Stimulated activated CD4-positive, alpha-beta T cell treated with anti-CD3 and anti-CD28 coated beads, Interleukin-1b, Interleukin-23, amount 100 ng/mL, for 4 hours (primary cell): ENCODE measurements at places on chromosomes 5 and 9.

GRCh38 chr9:33136721-33137670 is 30.1 kb downstream of the B4GALT1 start:
- no peak for DNase-seq

- DNase-seq: no peak
Measured at GRCh38 chr9:100999906-101000544, 28.5 kb upstream of the PLPPR1 start.

GRCh38 chr5:124263680-124264491 is 482.6 kb downstream of the ZNF608 start:
- DNase-seq: no peak

DNA sequence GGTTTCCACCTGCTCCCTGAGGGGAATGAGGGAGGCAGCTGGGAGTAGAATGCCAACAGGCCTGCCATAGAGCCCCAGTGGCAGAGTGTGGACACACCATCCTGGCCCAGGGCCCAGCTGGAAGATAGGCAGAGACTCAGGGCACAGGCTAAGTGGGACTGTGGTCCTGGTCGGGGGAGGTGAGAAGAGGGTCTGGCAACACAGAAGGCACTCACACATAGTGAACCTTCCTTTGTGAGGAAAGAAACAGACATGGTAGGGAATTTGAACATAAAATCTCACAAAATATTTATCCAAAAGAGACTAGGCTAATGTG is 41.2 kb downstream of the WDR36 start:
- no peak for DNase-seq

DNA sequence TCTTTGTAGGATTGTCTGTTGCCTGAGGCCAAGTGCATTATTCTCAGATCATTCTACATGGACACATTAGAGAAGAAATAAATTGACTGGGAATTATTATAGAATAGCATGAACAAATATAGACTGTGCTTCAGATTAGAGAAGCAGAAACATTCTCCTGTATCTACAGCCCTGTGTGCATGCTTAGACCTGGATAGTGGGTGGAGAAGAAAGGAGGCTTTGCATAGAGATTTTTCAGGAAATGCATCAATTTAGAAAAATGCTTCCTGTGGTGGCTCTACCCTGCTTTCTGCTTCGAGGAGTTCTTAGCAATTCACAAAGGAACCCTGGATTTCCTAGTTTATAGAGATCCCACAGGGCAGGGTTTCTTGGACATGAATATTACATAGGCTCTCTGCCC is 66.7 kb downstream of the IRX1 start:
- no peak for DNase-seq

DNA sequence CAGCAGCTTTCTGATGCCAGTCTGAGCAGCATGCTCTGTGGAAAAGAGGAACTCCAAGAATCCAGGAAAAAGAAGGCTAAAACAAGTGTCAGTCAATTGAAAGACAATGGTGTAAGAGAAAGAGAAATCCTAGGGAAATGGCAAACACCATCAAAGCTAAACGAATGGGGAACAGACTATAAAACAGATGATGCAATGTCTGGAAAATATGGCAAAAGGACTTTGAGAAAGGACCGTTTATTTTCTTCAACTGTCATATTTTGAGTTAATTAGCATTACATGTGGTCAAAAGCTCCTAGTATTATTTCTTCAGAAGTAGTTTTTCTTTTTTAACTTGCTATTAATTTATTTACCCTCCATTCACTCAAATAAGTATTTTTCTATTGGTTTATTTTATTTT is 465.2 kb downstream of the LRRC70 start:
- DNase-seq: no peak

DNA sequence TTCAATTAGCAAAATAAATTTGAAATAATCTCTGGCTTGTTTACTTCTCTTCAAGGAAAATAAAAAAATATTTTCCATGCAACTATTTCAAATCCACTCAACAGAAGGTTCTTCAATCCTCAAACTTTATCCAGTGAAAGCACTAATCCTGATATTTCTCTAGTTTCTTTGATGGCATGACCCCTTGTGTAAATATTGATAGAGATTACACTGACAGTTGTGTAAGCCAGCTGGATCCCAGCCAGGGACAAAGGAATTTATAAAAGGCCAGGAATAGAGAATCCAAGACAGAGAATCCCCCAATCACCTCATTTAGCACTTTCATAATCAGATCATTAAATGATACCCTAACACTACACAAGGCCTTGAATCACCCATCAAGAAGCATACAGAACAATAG is 135.2 kb downstream of the GNA14 start:
- no peak for DNase-seq

DNA sequence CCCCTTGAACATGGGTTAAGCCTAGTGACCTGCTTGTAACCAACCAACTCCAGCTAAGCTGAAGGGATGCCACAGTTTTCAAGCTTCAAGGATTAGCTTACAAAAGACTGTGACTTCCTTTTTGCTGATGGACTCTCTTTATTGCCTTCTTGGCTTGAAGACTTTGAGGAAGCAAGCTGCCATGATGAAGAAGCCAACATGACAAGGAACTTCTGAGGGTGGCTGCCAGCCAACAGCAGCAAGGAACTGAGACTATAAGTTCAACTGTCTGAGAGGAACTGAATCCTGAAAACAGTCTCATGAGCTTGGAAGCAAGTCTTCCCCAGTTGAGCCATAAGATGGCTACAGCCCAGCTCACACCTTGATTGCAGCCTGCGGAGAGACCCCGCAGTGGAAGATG is 116.1 kb upstream of the TAF11L2 start:
- no peak for DNase-seq

DNA sequence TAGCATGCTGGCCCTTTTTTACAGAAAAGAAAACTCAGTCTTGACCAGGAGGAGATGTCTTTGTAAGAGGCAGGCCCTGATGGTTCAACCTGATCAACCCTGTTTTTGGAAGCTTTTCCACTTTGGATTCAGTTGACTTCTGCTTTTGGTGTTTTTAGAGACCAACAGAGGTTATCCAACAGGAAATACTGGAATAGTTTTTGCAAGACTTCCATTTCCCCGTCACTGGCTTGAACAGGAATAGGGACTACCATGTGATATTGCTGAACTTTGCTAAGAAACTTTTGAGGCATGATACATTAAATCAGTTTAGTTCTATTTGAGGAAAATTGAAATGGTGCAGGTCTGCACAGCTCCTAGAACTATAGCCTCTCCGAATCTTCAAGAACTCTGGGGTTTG is 17.1 kb upstream of the DAB2 start:
- DNase-seq: no peak

- no peak for DNase-seq
Measured at GRCh38 chr9:124871156-124871561, 9.2 kb downstream of the ARPC5L start.

GRCh38 chr5:54259090-54259489 is 51.3 kb downstream of the ARL15 start:
- no peak for DNase-seq

- no peak for DNase-seq
Measured at GRCh38 chr9:89564346-89564878, 40.4 kb upstream of the GADD45G start.

- no peak for DNase-seq
Measured at GRCh38 chr5:41465493-41466171, 44.8 kb downstream of the PLCXD3 start.

DNA sequence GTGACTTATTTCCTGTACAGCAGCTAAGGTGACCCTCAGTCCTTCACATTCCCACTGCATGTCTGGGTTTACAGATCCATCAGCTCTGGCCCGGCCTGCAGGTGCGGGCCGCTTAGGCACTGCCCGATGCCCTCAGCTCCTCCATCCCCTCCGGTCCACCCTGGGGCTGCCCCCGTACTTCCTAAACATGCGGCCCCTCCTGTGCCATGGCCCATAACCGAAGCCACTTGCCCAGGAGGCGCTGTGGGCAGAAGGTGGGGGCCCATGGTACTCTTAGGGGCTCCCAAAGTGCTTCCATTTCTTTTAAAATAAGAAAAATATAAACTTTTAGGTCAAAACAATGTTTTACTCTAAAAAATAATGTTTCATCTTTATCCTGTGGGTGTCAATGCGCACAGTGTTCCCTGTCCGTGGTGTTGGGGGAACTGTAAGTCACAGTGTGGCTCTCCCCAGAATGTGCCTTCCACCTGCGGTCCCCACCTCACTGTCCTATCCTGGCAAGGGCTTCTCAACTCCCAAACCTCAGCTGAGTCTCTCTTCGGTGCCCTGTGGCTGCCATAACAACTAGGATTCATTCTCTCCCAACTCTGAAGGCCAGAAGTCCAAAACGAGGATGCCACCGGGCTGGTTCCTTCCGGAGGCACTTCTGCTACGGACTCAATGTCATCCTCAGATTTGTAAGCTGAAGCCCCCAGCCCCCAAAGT is 132.7 kb upstream of the LPCAT1 start:
- DNase-seq: no peak
